ENCODE measurements at places on chromosomes 7 and 10. TPM values are rescaled to one million over a fixed set of nuclear protein-coding genes. Genes with fewer than 3 reads are reported as not detected.
A peak's percentile ranks its signal among the peaks of the same experiment; 100 is the strongest.

Gene SPDYE2
- not detected for total RNA-seq

Gene GOLGA7B
- not detected for total RNA-seq

Gene HMX2
- not detected for total RNA-seq

Gene CEP41
- total RNA-seq, result 8.0 TPM

Gene EIF3B
- total RNA-seq, result 139 TPM

DNA sequence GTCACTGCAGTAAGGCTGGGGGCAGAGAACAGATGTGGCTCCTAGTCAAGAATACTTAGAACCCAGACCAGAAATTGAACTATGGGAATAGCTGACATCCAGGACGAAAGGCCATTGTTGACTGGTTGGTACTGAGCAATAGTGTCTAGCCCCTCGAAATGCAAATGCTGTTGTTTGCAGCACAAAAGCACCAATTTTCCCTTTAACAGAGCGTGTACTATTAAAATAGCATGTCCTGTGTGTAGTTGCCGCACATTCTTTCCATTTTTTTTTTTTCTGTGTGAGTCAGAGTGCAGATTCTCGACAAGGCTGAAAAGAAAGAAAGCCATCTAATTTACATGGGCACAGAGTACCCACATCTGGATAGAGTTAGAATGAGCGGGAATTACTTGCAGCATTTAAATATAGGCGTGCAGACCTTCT is 302.4 kb downstream of the PTEN start:
- H3K4me1 ChIP-seq, result peaks cover 3% of the 10 kb centered on the region
- no peaks in the 10 kb centered on the region for H3K27me3 ChIP-seq
- peak; percentile 84 for DNase-seq
- H3K4me3 ChIP-seq, result no peak overlapping the region

GRCh38 chr10:110765513-110766319 is 106.0 kb upstream of the PDCD4 start:
- no peak overlapping the region for H3K27ac ChIP-seq
- DNase-seq, result peak; percentile 38
- H3K4me3 ChIP-seq, result no peak overlapping the region
- H3K4me1 ChIP-seq, result no peaks in the 10 kb centered on the region

DNA sequence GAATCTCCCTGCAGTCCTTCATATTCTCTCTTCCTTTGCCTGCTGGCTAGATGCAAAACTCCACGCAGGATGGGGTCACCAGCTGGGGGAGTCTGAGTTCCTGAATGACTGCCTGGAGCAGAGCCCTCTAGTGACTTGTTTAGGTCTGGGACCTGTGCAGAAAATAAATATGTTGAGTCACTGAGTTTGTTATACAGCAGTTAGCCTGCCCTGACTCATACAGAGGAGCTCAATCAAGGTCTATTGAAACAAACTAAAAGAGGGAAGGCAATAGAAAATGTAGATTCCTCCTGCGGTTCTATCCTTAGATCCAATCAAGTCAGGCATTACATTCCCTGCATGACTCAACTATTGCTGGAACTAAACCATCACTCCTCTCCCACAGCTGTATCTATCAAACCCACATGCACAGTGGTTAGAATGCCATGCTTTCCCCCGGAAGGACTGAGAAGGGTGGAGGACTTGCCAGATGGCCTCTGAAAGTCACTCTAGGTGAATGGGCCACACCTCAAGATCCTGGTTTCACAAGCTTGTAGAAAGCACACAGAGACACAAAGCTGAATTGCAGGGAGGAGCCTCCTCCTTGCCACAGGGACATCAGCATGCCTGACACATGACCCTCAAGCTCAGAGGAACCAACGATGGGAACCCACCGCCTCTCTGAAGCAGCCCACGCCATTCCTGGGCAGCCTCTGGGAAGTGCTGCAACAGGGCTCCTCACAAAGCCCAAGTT is 73.9 kb downstream of the SH3PXD2A start:
- DNase-seq, result peak; percentile 99
- H3K4me1 ChIP-seq, result peaks cover 20% of the 10 kb centered on the region
- H3K4me3 ChIP-seq, result no peak overlapping the region
- peak overlapping the region; percentile 82 for H3K27ac ChIP-seq
- no peaks in the 10 kb centered on the region for H3K36me3 ChIP-seq
- no peaks in the 10 kb centered on the region for H3K27me3 ChIP-seq

- no peaks in the 10 kb centered on the region for H3K36me3 ChIP-seq
- H3K4me1 ChIP-seq, result no peaks in the 10 kb centered on the region
- H3K4me3 ChIP-seq, result no peak overlapping the region
- peak; percentile 35 for DNase-seq
These were observed 23.9 kb upstream of the CALD1 start for GRCh38 chr7:134755422-134756022.

GRCh38 chr7:113267271-113267670 is 148.9 kb upstream of the SMIM30 start:
- H3K36me3 ChIP-seq, result no peaks in the 10 kb centered on the region
- no peak overlapping the region for H3K27ac ChIP-seq
- peak; percentile 12 for DNase-seq
- no peaks in the 10 kb centered on the region for H3K4me1 ChIP-seq
- no peak overlapping the region for H3K4me3 ChIP-seq
- no peaks in the 10 kb centered on the region for H3K27me3 ChIP-seq

- no peak overlapping the region for H3K4me3 ChIP-seq
- H3K27ac ChIP-seq, result no peak overlapping the region
- no peaks in the 10 kb centered on the region for H3K27me3 ChIP-seq
- DNase-seq, result peak; percentile 56
- no peaks in the 10 kb centered on the region for H3K36me3 ChIP-seq
- H3K4me1 ChIP-seq, result peaks cover 19% of the 10 kb centered on the region
These were observed 286.9 kb downstream of the PTEN start for GRCh38 chr10:88150339-88150738.

- H3K27me3 ChIP-seq, result no peaks in the 10 kb centered on the region
- no peaks in the 10 kb centered on the region for H3K4me1 ChIP-seq
- no peaks in the 10 kb centered on the region for H3K36me3 ChIP-seq
- DNase-seq, result no peak
These were observed 89.0 kb upstream of the GATA3 start for GRCh38 chr10:7965457-7965856.

- no peaks in the 10 kb centered on the region for H3K27me3 ChIP-seq
- peaks cover 7% of the 10 kb centered on the region for H3K4me1 ChIP-seq
- no peak overlapping the region for H3K4me3 ChIP-seq
- H3K36me3 ChIP-seq, result no peaks in the 10 kb centered on the region
- no peak overlapping the region for H3K27ac ChIP-seq
These were observed 13.7 kb downstream of the CCDC6 start for GRCh38 chr10:59892697-59893096.

DNA sequence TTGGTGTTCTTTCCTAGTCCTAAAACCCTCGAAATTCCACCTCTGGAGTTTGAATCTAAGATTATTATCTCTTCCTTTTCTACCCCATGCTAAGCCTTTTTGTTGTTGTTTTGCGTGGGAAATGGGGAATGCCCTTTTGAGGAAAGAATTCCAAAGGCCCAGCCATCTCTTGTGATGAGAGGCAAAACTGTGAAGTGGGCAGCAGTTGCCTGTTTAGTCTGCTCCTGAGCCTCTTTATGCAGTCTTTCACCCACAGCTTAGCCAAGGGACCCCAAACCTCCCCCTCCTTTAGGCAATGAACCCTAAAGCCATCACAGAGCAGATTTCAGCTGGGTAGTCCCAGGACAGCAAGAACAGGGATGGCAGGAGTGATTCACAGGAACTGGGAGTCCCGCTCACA is 95.5 kb downstream of the DNMBP start:
- H3K27ac ChIP-seq, result no peak overlapping the region
- no peak for DNase-seq
- H3K4me1 ChIP-seq, result peaks cover 2% of the 10 kb centered on the region

DNA sequence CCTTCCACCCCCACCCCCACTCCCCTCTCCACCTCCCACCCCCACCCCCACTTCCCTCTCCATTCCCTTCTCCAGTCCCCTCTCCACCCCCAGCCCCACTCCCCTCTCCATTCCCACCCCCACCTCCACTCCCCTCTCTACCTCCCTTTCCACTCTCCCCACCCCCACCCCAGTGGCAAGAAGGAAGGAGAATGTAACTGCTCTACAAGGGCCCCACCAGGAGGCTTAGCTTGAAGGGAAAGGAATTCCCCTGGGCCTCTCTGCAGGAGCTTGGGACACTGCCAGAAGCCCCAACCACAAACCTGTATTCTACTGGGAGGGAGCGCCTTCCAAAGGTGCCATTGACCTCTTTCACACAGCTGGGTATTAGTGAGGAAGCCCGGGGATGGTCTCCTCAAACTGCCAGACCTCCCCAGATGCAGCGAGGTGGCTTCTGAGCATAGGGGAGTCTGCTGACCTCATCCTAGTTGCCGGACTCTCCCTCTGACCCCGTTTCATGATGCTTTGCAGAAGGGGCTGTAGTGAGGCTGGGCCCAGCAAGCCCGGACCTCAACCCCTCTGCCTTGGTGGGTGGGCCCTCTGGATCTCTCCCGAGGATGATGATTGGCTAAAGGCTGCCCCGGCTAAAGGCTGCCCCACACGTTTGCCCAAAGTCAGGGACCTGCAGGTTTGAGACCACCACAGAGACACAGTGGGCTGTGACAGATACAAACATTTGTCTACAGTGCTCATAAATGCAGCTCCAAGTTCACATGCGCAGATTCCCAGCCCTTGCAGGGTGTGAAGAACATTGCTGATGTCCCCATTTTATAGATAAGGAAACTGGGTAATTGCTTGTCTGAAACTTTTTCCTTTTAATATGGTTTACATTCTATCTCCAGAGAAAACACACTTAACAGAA is 2.9 kb downstream of the DEPP1 start:
- peaks cover 4% of the 10 kb centered on the region for H3K36me3 ChIP-seq
- H3K4me1 ChIP-seq, result peaks cover 29% of the 10 kb centered on the region
- no peaks in the 10 kb centered on the region for H3K27me3 ChIP-seq

GRCh38 chr10:79483299-79483698 is 29.0 kb upstream of the EIF5AL1 start:
- peaks cover 17% of the 10 kb centered on the region for H3K4me1 ChIP-seq
- DNase-seq, result no peak
- H3K4me3 ChIP-seq, result no peak overlapping the region

DNA sequence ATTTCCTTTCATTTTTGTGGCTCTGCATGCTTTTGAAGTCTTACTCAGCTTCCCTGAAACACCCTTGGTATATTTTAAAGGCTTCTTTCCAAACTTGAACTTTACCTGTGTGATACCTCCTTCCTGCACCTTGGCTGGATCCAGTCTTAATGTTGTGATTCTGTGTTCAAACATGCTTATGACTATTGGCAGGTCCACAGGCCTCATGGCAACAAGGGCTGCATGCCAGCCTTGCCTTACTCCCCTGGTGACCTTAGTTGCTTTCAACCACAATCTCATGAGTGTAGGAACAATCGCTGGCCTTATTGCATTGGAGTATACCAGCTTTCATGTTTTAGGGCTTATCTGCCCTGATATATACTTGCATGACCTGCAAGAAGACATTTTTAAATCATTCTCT is 238.7 kb downstream of the KIF20B start:
- H3K4me1 ChIP-seq, result no peaks in the 10 kb centered on the region
- H3K4me3 ChIP-seq, result no peak overlapping the region
- H3K27me3 ChIP-seq, result no peaks in the 10 kb centered on the region
- no peaks in the 10 kb centered on the region for H3K36me3 ChIP-seq

- H3K4me1 ChIP-seq, result no peaks in the 10 kb centered on the region
- peaks cover 9% of the 10 kb centered on the region for H3K36me3 ChIP-seq
- no peak for DNase-seq
- H3K27me3 ChIP-seq, result no peaks in the 10 kb centered on the region
These were observed 16.0 kb downstream of the NUDT5 start for GRCh38 chr10:12179606-12180170.

- H3K4me1 ChIP-seq, result no peaks in the 10 kb centered on the region
- no peak for DNase-seq
- H3K27ac ChIP-seq, result no peak overlapping the region
- peaks cover 57% of the 10 kb centered on the region for H3K27me3 ChIP-seq
- no peaks in the 10 kb centered on the region for H3K36me3 ChIP-seq
- no peak overlapping the region for H3K4me3 ChIP-seq
These were observed 7.9 kb downstream of the DLX6 start for GRCh38 chr7:97013134-97013844.

DNA sequence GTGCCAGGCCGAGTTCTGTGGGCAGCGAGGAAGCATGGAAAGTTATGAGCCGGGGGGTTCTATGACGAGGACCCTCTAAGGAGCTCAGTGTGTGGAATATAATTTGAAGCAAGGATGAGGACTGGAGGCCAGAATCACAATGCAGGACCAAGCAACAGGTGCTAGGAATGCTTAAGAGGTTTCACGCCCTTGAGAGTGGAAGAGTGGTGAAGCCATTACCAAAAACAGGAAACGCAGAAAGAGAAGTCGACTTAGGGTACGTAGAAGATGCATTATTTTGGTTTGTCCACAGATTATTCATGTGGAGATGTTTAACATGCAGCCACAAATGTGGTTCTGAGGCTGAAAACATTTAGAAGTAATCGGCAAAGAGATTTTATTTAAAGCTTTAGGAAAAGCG is 78.7 kb downstream of the PIP4K2A start:
- no peak for DNase-seq
- no peaks in the 10 kb centered on the region for H3K27me3 ChIP-seq
- no peak overlapping the region for H3K27ac ChIP-seq
- no peaks in the 10 kb centered on the region for H3K36me3 ChIP-seq
- no peak overlapping the region for H3K4me3 ChIP-seq

DNA sequence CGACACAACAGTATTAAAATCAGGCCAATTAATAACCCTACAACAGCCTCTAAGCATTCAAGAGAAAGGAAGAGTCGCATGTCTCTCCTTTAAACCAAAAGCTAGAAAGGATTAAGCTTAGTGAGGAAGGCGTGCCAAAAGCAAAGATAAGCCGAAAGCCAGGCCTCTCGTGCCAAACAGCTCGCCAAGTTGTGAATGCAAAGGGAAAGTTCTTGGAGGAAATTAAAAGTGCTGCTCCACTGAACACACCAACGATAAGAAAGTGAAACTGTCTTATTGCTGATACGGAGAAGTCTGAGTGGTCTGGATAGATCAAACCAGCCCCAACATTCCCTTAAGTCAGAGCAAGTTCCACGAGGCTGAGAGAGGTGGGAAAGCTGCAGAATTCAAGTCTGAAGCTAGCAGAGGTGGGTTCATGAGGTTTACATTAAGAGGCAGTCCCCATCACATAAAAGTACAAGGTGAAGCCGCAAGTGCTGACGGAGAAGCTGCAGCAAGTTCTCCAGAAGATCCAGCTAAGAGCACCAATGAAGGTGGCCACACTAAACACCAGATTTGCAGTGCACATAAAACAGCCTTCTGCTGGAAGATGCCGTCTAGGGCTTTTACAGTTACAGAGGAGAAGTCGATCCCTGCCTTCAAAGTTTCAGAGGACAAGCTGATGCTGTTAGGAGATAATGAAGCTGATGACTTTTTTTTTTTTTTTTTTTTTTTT is 194.8 kb downstream of the MAD1L1 start:
- peak overlapping the region; percentile 49 for H3K27ac ChIP-seq
- no peaks in the 10 kb centered on the region for H3K27me3 ChIP-seq
- peak; percentile 72 for DNase-seq
- H3K4me3 ChIP-seq, result peak overlapping the region; percentile 51

DNA sequence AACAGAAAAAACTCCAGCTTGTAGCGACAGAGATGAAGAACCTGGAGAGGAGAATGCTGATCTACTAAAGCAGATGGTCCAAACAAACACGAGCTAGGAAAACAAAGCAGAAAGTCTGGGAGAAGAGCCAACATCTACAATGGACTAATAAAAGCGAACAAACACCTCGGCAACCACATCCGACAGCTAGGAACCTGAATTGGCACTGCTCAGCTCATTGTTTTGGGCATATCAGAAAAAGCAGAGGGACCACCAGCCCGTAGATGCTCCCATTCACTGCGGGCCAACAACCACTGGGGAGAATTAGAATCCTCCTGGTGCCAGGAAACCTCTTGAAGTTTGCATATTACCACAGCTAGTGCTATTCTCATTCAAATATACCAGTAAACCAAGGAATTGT is 204.7 kb downstream of the NXPH1 start:
- no peaks in the 10 kb centered on the region for H3K4me1 ChIP-seq
- no peaks in the 10 kb centered on the region for H3K27me3 ChIP-seq
- H3K4me3 ChIP-seq, result no peak overlapping the region

GRCh38 chr7:39616138-39616537 is 7.2 kb upstream of the RALA start:
- no peak overlapping the region for H3K4me3 ChIP-seq
- H3K27me3 ChIP-seq, result no peaks in the 10 kb centered on the region
- peaks cover 5% of the 10 kb centered on the region for H3K4me1 ChIP-seq

Data from fibroblast of lung (primary cell).